ENCODE measurements at places on chromosomes 11 and 22. TPM values are rescaled to one million over a fixed set of nuclear protein-coding genes. Genes with fewer than 3 reads are reported as not detected.

DNA sequence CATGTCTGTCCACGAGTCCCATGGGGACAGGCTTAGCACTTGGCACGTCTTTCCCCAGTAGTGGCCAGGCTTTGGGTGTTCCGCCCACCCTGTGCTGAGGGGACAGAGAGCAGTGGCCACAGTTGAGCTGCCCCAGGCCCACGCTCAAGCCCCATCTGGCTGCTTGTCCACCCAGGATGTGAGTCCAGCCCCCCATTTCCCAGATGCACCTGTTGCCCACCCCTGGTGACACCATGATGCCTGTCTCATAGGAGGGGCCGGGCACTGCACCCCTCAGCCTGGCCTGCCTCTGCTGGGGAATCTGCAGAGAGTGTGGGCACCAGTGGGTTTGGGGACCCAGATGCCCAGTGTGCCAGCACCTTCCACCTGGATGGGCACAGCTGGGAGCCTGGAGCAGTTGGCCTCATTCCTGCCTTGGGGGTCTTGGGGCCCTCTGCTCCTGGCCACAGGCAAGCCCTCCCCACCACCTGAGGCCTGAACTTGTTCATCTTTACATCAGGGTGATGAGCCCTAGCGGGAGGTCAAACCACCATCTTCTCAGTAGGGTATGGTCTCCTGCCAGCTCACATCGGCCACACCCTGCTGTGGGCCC, 5.7 kb downstream of the SIGIRR start:
- H3K4me1 ChIP-seq: peaks cover 24% of the 10 kb centered on the region
- H3K27ac ChIP-seq: no peak overlapping the region
- H3K36me3 ChIP-seq: no peaks in the 10 kb centered on the region
- no peak overlapping the region for H3K4me3 ChIP-seq
- H3K27me3 ChIP-seq: peaks cover 14% of the 10 kb centered on the region

DNA sequence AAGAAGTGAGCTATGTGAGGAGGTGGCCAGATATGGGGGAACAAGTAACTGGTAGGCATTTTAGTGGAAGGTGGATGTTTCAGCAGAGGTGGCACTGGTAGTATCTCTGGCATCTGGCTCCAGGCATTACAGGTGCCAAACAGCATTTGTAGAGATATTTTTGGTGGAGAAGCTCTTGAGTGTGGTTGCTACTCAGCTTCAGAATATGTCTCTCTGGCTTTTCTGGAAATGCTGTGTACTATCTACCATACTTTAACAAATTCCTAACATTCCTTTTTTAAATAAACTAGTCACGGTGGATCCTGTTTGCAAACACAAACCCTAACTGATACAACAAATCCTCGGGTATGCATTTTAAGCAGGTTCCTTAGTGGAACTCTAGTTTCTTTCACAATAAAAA, 128.0 kb downstream of the BARX2 start:
- no peak overlapping the region for H3K27ac ChIP-seq
- no peaks in the 10 kb centered on the region for H3K4me1 ChIP-seq
- H3K4me3 ChIP-seq: no peak overlapping the region

GRCh38 chr11:118903204-118904015, 19.7 kb downstream of the CXCR5 start:
- no peak overlapping the region for H3K4me3 ChIP-seq
- peaks cover 43% of the 10 kb centered on the region for H3K4me1 ChIP-seq
- no peak for DNase-seq
- no peaks in the 10 kb centered on the region for H3K27me3 ChIP-seq
- H3K36me3 ChIP-seq: peaks cover 100% of the 10 kb centered on the region
- no peak overlapping the region for H3K27ac ChIP-seq

DNA sequence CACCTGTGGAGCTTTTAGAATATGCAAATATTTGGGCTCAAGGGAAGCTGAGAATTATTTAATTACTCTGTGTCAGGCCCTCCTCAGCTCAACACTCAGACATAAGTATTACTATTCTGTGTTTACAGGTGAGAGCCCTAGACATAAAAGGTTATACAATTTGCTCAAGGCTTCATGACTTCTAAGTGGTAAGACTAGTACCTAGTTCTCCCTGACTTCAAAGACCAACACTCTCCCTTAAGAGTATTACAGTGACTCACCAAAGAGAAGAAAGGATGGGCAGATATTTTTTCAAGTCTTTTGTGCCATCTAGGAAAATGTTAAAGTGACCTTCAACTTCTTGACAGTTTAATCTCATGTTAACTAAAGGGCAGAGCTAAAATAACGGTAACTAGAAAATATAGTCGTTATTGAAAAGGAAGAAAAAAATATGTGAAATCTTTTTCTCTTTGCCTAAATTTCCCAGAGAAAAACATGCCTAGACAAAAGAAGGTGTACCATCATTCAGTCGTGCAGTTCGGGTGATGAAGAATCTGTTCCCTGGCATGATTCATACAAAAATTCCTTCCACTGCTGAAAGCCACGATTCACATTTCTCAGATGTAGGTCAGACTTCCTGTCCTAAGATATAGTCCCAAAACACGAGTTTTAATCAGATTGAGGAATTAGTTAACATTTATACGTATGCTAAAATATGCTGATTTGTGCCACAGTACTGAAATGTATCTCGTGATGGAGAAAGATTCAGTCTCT, 849.1 kb upstream of the API5 start:
- no peaks in the 10 kb centered on the region for H3K36me3 ChIP-seq
- no peaks in the 10 kb centered on the region for H3K4me1 ChIP-seq
- no peak overlapping the region for H3K4me3 ChIP-seq
- H3K27me3 ChIP-seq: no peaks in the 10 kb centered on the region
- DNase-seq: no peak

GRCh38 chr11:69902337-69902736, 83.1 kb upstream of the FGF3 start:
- DNase-seq: no peak
- no peaks in the 10 kb centered on the region for H3K36me3 ChIP-seq
- no peak overlapping the region for H3K27ac ChIP-seq
- H3K4me1 ChIP-seq: peaks cover 5% of the 10 kb centered on the region
- no peak overlapping the region for H3K4me3 ChIP-seq

DNA sequence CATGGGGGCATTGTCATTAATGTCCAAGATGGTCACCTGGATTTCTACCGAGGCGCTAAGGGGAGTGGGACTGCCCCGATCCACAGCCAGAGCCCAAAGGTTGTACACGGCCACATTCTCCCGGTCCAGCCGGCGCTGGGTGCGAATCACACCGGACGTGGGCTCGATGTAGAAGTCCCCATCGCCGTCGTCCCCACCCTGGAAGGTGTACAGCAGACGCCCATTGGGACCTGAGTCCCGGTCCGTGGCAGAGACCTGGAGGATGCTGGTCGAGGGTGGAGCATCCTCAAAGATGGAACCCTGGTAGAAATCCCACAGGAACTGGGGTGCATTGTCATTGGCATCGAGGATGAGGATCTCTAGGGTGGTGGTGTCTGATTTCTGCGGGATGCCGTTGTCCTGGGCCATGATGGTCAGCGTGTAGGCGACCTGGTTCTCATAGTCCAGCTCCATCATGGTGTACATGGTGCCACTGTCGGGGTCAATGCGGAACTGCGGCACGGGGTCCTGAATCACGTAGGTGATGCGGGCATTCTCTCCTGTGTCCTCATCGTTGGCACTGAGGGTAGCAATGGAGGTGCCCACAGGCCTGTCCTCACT, 3.1 kb downstream of the CELSR1 start:
- H3K27ac ChIP-seq: no peak overlapping the region
- no peaks in the 10 kb centered on the region for H3K36me3 ChIP-seq
- no peak overlapping the region for H3K4me3 ChIP-seq
- no peaks in the 10 kb centered on the region for H3K27me3 ChIP-seq

GRCh38 chr22:45771057-45771456, 99.4 kb downstream of the ATXN10 start:
- no peaks in the 10 kb centered on the region for H3K4me1 ChIP-seq
- H3K4me3 ChIP-seq: no peak overlapping the region
- H3K36me3 ChIP-seq: peaks cover 7% of the 10 kb centered on the region

DNA sequence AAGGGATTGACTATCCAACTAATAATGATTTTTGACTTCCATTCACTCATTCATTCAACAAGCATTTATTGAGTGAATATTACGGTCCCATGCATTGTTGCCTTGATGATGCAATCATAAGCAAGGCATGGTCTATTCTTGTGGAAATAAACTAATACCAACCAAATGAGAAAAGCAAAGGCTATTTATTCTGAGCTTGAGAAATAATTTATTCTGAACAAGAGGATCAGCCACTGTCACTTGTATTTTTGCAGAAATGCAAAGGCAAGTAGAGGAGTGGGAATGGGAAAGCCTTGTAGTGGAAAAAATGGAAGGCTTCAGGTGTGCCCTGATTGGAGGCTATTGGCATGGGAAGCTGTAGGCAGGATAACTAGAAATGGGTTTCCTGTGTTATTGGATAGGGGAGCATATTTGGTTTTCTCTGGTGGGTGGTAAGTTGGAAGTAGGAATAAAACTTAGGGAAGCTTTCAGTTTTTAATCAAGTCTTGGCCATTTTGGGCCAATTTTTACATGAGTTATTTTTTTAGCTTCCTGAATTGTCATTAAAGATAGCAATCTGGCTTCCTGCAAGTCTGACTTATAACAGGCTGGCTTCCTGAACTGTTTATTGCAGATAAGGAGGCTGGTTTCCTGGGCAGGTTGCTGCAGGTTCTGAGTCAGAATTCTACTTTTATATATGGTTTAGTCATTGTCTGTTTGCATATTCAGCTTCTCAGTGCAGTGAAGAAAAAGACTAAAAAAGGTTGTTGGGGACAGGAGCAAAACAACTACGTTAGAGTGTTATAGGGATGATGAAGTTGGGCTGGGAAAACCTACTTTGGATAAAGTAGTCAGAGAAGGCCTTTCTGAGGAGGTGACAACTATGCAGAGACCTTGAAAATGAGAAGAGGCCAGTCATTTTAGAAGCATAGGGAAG, 106.7 kb downstream of the APIP start:
- no peaks in the 10 kb centered on the region for H3K4me1 ChIP-seq
- H3K4me3 ChIP-seq: no peak overlapping the region

DNA sequence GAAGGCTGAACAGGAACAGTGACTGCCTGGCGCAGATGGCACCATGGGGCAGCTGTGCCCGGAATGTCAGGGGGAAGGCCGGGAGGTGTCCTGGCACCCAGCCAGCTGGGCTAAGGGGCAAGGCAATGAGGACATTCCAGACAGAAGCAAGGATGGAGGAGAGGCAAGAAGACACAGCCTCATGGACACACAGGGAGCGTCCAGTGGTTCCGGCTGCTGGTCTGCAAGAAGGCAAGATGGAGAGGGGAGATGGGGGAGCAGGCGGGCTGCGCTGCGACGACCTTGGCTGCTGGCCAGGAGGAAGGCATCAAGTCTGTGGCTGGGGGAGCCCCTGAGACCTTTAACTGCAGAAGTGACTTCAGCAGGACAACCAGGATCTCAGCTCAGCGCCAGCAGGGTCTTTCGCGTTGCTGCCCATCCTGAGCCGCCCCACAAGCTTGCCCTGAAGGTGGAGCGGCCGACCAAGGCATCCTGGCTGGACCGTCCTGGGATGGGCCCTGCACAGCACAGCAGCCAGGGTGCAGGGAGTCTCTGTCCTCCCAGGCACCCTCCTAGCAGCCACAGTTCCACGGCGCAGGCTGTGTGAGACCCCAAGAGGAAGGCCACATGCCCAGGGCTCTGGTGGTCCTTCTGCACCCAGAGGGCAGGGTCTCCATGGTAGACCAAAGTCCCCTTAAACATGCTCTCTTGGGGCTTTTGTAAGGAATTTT, 531.7 kb downstream of the BRD1 start:
- peak; percentile 91 for DNase-seq
- H3K4me3 ChIP-seq: no peak overlapping the region
- no peak overlapping the region for H3K27ac ChIP-seq
- H3K4me1 ChIP-seq: no peaks in the 10 kb centered on the region
- no peaks in the 10 kb centered on the region for H3K36me3 ChIP-seq
- H3K27me3 ChIP-seq: no peaks in the 10 kb centered on the region

Gene GPR83
- total RNA-seq: 0.32 TPM

DNA sequence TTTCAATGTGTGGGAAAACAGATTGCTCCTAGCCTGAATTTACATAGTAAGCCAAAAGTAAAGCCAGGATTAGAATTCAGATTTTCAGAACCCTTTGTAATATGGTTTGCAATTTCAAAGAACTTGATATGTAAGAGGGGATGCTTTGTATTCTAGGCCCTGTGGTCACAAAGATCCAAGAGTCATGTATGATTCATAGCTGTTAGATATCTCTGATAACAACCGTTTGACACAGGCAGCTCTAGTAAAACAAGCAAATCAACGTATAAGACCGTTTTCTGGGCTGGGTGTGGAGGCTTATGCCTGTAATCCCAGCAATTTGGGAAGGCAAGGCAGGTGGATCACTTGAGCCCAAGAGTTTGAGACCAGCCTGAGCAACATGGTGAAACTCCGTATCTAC, 79.6 kb downstream of the EMSY start:
- H3K4me3 ChIP-seq: no peak overlapping the region
- H3K27me3 ChIP-seq: no peaks in the 10 kb centered on the region
- peaks cover 7% of the 10 kb centered on the region for H3K4me1 ChIP-seq
- no peak overlapping the region for H3K27ac ChIP-seq
- no peak for DNase-seq
- peaks cover 50% of the 10 kb centered on the region for H3K36me3 ChIP-seq

Gene WBP2NL
- total RNA-seq: not detected
